CD4-positive, alpha-beta T cell treated with Interleukin-12 subunit alpha and Interleukin-12 subunit beta, for 1 hour (primary cell): ENCODE measurements at places on chromosomes 5 and 9.

DNA sequence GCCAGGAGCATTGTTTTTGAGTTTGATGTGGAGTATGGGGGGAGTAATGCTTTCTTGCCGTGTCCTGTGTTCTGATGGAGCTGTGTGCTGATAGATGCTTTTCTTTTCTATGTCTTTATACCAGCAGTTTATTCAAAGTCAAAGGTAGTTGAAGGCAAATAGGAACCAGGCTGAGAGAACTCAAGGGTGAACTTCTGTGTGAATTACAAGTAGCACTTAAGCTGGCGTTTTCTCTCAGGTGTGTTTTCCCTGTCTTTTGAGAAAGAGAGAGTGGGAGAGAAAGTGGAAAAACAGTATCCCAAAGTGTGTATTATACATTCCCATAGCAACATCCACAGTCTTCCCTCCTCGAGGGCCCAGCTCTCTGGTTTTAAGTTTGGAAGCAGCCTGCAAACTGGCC lies 1.5 kb downstream of the TNFAIP8 start:
- no peak for DNase-seq

- peak; percentile 16 for DNase-seq
These were observed 21.2 kb upstream of the MLANA start for GRCh38 chr9:5869315-5870019.

DNA sequence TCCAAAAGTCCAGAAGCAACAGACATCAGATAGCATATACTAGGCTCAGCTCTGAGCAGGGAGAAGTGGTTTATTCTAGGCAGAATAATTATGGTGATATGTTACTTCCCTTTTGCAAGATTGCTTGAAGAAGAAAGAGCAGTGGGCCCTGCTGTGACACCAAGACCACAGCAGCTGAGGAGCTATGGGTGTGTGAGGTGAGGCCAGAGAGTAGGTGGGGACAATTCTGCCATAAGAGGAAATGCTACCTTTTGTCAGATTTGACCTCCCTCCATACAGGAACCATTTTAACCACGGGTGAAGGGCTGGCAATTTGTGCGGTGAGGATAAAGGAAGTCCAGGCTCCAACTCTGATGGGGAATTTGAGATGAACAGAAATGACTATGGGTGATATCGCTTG lies 51.3 kb downstream of the TNFSF15 start:
- DNase-seq, result no peak

GRCh38 chr9:130627051-130627450 lies 37.3 kb upstream of the PRDM12 start:
- no peak for DNase-seq

DNA sequence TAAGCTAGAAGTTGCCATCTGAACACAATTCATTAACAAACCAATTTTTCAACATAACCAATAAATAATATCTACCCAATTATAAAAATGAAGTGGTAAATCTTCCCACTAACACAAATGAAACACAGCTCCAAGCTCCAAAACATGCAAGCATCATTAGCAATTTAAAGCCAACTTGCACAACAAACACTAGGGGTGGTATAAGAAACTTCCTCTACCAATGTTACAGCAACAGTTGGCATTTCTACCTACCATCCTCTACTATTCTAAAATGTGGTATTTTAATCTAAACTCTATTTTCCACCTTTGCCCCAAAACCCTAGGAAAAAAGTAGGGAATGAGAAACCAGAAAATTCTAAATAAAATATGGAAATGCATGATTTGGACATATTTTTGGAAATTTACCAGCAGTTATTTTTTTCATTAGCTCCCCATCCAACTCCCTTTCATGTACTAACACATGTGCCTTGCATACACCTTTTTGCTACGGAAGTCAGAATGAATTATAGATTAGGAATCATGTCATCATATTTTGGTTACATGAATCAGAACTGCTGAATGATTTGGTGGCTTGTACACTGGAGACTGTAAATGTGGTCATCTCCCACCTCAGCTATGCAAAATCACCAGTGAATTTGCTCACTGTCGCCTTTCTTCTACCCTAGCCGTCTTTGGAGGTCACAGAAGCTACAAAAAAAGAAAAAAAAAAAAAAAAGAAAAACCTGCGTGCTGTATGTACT lies 4.1 kb downstream of the NR6A1 start:
- DNase-seq, result no peak
